ENCODE measurements at places on chromosomes 6 and 20.

DNA sequence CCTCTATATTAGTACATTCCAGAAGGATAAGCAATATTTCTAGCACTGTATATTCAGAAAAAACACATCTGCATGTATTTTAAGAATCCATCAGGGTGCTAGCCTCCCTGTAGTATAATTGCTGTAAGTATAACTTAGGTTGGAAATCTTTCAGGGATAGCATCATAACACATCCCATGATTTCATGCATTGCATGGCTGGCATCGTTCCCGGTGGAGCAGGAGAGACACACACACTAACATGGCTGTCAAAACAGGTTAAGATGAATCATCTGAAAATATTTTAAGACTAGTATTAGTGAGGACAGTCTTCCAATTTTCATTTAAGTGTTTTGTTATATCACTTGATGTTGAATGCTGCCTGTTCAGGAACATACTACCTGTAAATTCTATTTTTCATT lies 32.1 kb upstream of the CENPW start:
- DNase-seq, result no peak

DNA sequence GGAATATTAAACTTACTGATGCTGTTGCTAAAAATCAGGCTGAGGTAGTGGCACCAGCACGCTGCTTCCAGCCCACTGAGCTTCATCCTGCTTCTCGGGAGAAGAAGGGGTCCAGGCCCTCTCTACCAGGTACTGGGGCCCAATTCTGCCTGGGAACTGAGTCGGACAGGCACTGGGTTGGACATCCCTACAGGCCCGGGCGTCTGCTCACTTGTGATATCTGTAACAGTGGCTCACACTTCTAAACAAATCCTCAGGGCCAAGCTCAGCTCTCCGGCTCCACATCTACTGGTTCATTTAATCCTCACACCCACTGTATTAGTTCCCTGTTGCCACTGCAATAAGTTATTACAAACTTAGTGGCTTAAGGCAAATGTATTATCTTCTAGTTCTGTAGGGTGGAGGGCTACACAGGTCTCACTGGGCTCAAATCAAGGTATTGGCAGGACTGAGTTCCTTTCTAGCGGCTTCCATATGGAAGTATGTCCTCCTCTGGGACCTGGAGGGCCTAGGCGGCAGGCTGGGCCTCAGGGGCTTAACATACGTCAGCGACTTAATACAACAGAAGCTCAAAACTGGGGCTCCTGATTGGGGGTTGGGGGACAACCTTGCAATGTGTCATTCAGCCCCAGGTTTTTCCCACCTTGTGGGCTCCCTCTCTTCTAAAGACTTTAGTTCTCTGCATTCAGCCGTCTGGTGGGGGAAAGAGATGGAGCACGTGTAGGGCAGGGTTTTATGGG lies 1.6 kb upstream of the KCNK15 start:
- no peak for DNase-seq

GRCh38 chr6:11788043-11788442 lies 9.4 kb upstream of the ADTRP start:
- no peak for DNase-seq

DNA sequence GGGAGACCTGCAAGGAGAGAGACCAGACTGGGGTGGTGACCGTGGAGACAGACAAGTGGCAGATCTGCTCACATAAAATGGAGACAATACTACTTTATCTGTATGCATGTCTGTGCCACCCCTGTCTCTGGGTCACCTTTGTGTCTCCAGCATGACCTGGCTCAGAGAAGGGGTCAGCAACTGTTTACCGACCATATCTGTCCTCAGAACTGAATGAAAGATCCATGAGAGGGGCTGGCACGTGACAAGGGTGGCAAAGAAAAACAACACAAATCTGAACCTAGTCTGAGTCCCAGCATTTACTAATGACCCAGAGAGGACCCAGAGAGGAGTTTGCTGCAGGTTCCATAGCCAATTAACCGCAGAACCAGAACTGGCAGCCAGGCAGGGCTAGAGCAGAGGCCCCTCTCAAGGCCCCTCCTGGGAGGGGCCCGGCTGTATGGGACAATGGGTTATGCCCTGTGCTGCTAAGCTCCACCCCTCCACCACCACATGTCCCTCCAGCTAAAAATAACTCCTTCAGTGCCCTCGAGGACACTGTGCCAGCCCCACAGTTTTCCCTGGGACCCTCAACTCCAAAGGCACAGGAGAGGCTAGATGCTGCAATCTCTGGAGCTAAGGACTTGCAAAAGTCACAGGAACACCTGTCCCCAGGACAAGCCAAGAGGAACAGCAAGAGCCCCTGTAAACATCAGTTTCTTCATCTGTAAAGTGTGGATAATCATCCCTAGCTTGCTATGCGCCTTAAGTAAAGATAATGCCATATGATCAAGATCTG lies 2.2 kb downstream of the AHCY start:
- DNase-seq, result no peak

GRCh38 chr6:82216549-82216948 lies 31.0 kb downstream of the IBTK start:
- DNase-seq, result no peak

All from stimulated activated naive CD4-positive, alpha-beta T cell treated with Interleukin-2 at 50 U/mL for 16 hours (primary cell).